CD4-positive, alpha-beta T cell treated with Interleukin-17A for 1 hour (primary cell): ENCODE measurements at places on chromosomes 7 and 10.

GRCh38 chr7:18656362-18656761 is 160.8 kb downstream of the HDAC9 start:
- DNase-seq: no peak

- DNase-seq: no peak
Observed at GRCh38 chr7:149229526-149229925, 9.9 kb upstream of the ZNF212 start.

DNA sequence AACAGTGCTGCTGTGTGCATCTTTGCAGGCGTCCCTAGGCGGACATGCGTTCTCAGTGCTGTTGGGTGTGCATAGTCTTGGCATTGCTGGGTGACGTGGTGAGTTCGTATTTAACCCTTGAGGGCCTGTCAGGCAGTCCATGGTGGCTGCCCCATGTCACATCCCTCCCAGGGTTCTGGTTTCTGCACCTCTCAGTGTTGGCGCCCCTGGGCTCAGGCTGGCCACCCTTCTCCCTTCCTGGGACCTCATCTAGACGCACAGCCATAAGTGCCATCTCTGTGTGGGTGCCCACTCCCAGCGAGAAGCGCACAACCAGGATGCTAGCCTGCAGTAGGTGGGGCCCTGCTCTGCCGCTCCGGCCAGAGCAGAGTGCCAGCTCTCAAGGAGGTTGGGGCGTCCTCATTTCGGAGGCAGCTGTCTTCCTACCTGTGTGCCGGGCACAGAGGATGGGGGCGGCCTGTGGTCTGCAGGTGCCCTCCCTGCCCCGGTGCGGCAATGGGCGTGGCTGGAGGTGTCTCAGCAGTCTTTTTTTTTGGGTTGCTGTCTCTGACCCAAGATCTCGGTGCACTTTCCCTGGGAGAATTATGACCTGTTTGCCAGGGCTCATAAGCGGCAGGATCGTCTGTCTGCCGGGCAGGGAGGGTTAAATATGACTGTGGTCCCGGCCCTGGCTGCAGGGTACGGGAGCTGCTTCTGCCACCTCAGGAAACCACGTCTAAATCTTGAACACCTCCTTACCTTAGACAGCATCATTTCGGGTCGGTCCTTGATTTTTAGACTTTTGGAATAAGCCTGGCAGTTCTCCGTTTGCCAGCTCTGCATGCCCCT is 6.5 kb downstream of the INPP5A start:
- peak; percentile 30 for DNase-seq

DNA sequence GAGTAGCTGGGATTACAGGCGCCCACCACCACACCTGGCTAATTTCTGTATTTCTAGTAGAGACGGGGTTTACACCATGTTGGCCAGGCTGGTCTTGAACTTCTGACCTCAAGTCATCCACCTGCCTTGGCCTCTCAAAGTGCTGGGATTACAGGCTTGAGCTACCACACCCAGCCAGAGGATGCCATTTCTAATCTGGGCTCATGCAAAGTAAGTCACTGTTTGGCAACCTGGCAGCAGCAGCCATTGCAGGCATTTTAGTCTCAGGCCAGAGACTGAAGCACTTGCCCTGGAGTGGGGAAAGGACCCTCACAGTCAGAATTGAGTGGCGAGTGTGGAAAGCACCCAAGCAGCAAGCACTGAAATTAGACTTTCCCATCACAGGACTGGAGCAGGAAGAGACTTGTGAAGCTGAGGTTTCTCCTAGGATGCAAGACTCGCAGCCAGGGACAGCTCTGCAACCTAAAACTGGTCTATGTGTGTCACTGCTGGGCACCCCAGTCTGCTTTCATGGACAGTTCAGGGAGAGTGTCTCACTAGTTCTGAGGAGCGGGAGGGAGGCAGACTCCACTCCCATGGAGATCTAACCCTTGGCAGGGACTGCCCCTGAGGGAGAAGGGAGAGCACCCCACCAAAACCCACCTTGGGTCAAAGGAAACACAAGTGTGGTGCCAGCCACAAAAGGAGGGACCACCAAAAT is 27.6 kb downstream of the SNX13 start:
- no peak for DNase-seq

- DNase-seq: no peak
Observed at GRCh38 chr10:17655009-17655408, 11.1 kb downstream of the STAM start.

DNA sequence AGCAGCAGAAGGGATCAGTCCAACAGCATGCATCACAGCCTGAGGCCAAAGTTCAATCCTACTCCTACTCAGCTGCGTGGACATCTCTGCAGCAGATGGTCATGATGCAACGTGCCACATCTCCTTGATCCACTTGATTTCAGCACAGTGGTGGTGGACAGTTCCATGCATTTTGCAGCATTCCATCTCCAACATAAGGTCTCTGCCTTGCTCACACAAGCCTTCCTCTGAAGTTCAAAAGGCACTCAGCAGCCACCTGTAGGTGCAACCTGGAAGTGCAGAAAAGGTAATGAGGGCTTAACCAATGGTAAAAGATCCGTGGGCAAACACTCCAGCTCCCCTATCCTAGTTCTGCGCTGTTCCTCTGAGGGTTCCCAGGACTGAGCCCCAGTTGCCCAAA is 57.5 kb upstream of the CHCHD3 start:
- DNase-seq: no peak
